ENCODE measurements at places on chromosomes 11 and 22.
A peak's percentile ranks its signal among the peaks of the same experiment; 100 is the strongest.

GRCh38 chr11:128318856-128319474 is 268.4 kb downstream of the ETS1 start:
- no peak for DNase-seq

DNA sequence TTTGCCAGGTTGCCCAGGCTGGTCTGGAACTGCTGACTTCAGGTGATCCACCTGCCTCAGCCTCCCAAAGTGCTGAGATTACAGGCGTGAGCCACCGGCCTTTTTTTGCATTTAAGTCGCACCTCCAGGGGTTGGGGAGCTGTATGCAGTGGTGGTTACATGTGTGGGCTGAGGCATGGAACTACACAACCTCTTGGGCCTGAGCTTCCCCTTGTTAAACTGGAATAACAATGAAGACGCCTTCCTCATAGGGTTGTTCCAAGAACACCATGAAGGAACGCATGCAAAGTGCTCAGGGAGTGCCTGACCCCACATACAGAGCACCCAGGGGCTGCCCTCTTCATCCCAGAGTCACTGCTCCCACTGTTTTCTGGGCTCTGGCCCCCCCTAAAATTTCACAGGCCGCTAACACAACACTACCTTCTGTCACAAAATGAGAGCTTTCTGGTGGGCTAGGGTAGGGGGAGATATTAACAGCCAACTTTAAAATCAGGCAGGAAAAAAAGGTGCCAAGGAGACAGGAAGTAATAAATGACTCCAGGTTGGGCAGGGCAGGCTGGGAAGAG is 1.3 kb upstream of the FAM118A start:
- no peak for DNase-seq

DNA sequence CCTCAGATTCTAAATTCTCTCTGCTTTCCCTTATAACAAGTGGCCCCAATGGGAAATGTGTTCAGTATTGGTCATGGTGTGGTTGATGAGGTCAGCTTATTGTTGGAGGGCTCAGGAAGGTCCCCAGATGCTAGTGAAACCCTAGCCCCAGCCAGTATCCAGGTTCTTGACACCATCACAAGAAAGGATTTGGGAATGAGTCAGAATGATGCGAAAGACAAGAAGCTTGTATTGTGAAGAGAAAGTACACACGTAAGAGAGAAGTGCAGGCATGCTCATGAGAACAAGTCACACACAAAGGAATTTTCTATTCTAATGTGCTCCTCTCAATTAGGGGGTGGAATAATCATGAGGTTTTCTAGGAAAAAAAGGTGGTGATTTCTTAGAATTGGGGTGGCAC is 34.9 kb upstream of the TRPC6 start:
- DNase-seq, result peak; percentile 92

GRCh38 chr11:35367491-35367890 is 51.9 kb downstream of the SLC1A2 start:
- no peak for DNase-seq

- no peak for DNase-seq
Observed at GRCh38 chr22:45882881-45883810, 93.8 kb downstream of the WNT7B start.

- no peak for DNase-seq
Observed at GRCh38 chr11:78800096-78800690, 225.5 kb upstream of the NARS2 start.

GRCh38 chr11:1534682-1535081 is 37.4 kb downstream of the DUSP8 start:
- no peak for DNase-seq

DNA sequence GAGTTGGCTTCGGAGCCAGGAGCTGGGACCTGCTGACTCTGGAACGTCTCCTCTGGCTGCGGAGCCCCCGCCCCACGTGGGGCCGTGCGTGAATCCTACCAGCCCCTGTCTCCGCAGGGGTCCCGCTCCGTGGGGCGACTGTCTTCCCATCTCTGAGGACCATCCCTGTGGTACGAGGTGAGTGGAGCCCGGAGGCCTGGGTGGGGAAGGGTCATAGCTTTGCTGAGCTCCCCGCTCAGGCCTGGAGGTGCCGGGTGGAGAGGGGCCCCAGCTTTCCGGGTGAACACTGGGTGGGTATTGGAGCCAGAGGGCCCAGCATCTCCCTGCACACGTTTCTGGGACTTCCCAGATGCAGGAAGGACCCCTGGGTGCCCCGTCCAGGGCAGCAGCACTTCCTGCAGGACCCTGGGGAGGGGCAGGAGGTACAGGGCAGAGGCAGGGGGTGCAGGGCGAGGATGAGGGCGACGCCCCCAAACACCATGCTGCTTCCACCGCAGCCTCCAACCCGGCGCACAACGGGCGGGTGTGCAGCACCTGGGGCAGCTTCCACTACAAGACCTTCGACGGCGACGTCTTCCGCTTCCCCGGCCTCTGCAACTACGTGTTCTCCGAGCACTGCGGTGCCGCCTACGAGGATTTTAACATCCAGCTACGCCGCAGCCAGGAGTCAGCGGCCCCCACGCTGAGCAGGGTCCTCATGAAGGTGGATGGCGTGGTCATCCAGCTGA is 3.8 kb downstream of the MUC5AC start:
- no peak for DNase-seq

DNA sequence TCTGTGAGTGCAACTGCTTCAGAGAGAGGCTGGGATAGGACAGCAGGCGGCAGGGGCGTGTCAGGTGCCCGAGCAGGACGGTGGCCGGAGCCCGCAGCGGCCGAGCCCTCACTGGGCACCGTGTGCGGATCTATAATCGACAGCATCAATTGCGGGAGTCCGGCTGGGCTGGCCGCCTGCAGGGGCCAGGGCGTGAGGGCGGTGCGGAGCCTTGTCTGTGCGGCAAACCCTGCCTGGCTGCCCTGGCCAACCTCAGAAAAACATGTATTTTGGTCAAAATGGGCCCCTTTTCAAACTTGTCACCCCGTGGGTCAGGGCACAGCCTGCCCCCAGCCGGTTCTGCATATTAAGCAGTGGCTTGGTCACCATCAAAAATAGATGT is 91.3 kb upstream of the KCNQ1OT1 start:
- DNase-seq, result no peak

DNA sequence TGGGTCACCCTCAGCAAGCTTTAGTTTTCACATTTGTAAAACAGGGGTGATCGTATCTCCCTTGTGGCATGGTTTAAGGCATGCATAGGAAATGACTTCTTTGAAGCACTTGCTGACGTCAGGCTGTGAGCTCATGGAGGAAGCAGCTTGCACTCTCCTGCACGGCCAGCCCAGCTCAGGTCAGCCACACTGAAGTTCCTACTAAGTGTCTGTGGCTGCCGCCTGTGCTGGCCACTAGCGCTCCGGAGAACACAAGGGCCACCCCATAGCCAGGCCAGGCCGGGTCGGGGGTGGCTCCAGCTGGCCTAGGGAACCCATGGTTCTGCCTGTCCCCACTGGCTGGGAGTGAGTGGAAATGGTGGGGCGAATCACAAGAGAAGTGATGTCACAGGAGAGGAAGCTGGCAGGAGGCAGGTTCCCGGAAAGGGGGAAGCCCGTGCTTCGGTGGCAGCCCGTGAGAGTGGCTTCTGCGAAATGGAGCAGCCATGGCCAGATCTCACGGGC is 28.2 kb downstream of the KCTD17 start:
- DNase-seq, result no peak

GRCh38 chr11:11089805-11090204 is 232.0 kb upstream of the ZBED5 start:
- no peak for DNase-seq

DNA sequence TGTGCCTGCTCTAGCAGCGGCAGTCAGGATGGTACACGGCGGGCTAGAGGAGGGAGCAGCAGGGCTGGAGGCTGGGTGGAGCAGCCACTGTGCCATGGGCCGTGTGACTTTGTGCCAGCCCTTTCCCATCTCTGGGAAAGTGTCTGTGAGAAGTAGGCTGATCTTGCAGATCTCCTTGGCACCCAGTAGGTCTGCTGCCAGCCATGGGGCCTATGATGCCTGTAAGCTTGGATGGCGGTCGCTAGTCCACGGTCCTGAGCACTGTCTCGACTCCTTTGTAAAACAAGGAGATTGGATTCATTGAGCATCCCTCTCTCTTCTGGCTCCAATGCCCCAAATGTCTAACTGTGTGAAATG is 22.6 kb downstream of the AMPD3 start:
- no peak for DNase-seq

GRCh38 chr22:47278655-47279054 is 516.2 kb downstream of the TBC1D22A start:
- no peak for DNase-seq

- no peak for DNase-seq
Observed at GRCh38 chr11:120289426-120289825, 35.7 kb upstream of the TLCD5 start.

- no peak for DNase-seq
Observed at GRCh38 chr11:83033371-83033770, 38.3 kb downstream of the RAB30 start.

- DNase-seq, result no peak
Observed at GRCh38 chr11:112811783-112812182, 149.4 kb upstream of the NCAM1 start.

- DNase-seq, result no peak
Observed at GRCh38 chr11:58905721-58906547, 33.4 kb upstream of the GLYATL1 start.

DNA sequence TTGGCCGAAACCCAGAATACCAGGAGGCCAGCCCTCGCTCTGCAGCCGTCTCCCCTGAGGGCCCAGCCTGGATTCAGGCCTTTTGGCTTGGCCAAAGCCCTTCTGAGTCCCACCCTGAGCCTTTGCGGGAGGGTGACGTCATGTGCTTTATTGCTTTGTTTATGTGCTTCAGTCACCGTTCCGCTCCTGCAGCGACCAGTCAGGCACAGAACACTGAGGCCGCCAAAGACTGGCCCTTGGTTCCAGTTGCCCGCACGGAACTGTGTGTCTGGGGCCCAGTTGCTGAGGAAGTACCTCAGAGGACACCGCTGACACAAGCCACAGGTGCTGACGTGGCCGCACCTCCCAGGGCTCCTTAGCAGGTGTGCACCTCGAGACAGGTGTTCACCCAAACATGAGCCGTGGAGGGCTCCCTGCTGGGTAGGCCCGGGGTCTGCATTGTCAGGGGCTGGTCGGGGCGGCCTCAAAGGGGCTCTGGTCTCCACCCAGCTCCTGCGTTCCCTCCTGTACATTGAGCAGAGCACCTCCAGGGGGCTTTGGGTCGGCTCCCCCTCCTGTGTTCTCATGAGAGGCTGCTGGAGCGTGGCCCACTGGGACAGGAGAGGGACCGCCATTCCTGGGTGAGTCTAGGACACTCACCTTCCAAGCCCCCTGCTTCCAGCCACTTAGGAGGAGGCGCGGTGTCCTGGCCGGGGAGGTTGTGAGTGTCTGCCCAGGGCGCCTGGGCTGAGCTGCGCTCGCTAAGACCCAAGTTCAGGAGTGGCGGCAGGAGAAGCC is 376.8 kb downstream of the TBC1D22A start:
- no peak for DNase-seq

DNA sequence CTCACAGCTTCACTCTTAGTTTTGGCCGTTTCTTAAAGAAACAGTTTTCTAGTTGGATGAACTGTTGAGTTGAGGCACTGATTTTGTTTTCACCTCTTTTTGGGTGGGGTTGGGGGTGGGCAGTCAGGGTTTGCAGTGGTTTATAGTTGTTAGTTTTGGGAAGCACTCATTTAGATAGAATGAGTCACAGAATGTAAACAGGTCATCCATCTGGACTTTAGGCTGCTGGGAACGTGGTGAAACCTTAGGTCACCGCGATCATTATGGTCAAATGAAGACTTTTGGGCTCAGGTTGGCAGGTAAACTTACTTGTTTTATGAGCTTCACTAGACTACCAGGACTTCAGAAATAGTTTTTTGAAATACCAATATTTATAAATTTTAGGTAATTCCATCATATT is 48.4 kb downstream of the CSTPP1 start:
- no peak for DNase-seq

GRCh38 chr11:106625566-106625965 is 392.7 kb downstream of the GUCY1A2 start:
- no peak for DNase-seq

DNA sequence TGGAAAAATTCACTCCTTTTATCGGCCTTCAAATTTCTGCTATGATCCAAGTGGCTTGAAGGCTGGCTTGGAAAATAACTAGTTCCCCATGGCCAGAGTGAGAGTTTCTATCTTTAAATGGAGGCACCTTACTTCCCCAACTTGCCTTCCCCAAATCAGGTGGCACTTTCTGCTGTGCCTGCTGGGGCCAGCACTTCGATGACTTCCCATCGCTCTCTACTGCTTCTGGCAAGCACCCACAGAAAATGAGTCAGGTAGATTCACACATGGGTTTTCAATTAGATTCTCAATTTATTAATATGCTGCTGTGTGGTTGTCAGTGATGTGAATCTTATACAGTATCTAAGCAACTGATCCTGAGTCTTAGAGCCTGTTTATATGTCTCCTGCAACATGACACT is 398.8 kb upstream of the RAG2 start:
- no peak for DNase-seq

DNA sequence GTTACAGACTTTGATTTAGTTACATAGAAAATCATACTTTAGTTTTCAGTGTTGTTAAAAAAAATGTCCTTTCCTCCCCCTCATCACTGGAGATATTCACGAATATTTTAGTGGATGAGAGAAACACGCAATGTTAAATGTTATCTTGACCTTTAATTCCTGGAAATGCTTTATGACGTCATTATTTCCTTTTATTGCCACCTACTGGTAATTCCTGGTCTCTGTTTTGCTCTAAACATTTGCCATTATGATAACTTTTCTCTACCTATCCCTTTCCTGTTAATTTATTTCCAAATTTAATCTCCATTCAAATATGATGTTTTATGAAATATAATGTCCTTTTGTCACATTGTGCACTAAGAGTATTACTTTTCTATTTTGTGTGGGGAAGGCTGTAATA is 770.6 kb downstream of the FAM181B start:
- no peak for DNase-seq

DNA sequence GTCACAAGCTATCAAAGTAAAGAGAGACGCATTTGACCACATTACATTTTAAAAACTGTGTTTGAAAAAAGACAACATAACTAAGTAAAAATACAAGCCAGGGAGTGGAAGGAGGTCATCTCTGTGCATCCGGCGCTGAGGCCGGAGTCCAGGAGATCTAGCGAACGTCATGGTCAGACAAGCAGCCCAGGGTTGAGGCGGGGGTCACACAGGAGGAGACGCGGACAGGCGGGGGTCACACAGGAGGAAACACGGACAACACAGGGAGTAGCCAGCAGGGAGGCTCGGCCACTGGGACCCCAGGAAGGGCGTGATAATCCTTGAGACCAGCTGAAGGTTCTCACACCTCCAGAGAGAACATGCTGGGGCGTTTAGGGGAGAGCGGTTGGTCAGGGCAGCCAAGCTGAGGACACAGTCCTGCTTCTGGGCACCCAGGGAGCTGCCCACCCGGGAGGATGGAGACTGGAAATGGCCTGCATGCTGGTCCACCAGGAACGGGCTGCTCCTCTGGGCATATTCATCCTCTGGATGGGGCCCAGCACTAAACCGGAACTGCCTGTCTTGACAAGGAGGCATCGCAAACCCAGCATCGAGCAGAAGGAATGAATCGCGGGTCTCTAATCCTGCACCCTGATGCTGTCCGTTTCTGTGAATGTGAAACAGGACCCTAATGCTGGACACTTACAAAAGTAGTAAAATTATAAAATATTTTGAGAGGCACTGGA is 40.9 kb upstream of the MUC5AC start:
- DNase-seq, result no peak

GRCh38 chr11:61187505-61188130 is 15.7 kb upstream of the PGA3 start:
- peak; percentile 30 for DNase-seq

Measured in keratinocyte (primary cell).